ENCODE measurements at places on chromosomes 1 and 21.

DNA sequence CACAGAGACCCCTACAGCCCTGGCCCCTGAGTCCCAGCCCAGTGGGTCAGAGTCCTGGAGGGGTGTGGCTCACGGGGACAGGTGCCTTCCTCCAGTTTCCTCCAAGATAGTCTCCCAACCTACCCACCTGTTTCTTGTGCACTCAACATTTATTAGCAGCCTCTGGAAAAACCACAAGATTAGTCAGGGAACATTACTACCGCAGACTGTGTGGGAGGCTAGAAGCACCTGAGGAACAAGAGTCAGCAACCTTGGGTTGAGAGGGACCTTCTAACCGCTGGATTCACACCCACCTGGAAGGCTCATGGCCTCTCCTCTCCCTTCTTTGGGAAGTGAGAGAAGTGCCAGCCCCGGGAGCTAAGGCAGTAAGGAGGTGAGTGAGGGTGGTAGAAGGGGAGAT lies 22.5 kb upstream of the IKBKE start:
- H3K36me3 ChIP-seq: no peaks in the 10 kb centered on the region
- peaks cover 7% of the 10 kb centered on the region for H3K4me1 ChIP-seq
- no peak overlapping the region for H3K27ac ChIP-seq
- H3K4me3 ChIP-seq: no peak overlapping the region

- no peak for DNase-seq
- H3K27ac ChIP-seq: no peak overlapping the region
- no peaks in the 10 kb centered on the region for H3K27me3 ChIP-seq
- H3K4me3 ChIP-seq: no peak overlapping the region
Measured at GRCh38 chr1:48069662-48070395, 72.6 kb upstream of the TRABD2B start.

GRCh38 chr1:226134170-226135058 lies 52.1 kb downstream of the ACBD3 start:
- no peak overlapping the region for H3K4me3 ChIP-seq
- no peaks in the 10 kb centered on the region for H3K36me3 ChIP-seq
- no peak for DNase-seq
- H3K27me3 ChIP-seq: no peaks in the 10 kb centered on the region

- no peaks in the 10 kb centered on the region for H3K27me3 ChIP-seq
- H3K4me1 ChIP-seq: no peaks in the 10 kb centered on the region
- no peak overlapping the region for H3K4me3 ChIP-seq
Measured at GRCh38 chr1:221667504-221667903, 74.4 kb downstream of the DUSP10 start.

GRCh38 chr1:152109231-152109997 lies 5.8 kb downstream of the TCHH start:
- H3K4me1 ChIP-seq: peaks cover 14% of the 10 kb centered on the region
- DNase-seq: no peak
- H3K4me3 ChIP-seq: peak overlapping the region; percentile 52
- no peak overlapping the region for H3K27ac ChIP-seq
- H3K36me3 ChIP-seq: no peaks in the 10 kb centered on the region
- H3K27me3 ChIP-seq: peaks cover 88% of the 10 kb centered on the region

GRCh38 chr21:41671859-41672542 lies 94.9 kb downstream of the RIPK4 start:
- no peaks in the 10 kb centered on the region for H3K4me1 ChIP-seq
- H3K27ac ChIP-seq: no peak overlapping the region
- no peaks in the 10 kb centered on the region for H3K36me3 ChIP-seq
- no peak overlapping the region for H3K4me3 ChIP-seq
- DNase-seq: no peak

DNA sequence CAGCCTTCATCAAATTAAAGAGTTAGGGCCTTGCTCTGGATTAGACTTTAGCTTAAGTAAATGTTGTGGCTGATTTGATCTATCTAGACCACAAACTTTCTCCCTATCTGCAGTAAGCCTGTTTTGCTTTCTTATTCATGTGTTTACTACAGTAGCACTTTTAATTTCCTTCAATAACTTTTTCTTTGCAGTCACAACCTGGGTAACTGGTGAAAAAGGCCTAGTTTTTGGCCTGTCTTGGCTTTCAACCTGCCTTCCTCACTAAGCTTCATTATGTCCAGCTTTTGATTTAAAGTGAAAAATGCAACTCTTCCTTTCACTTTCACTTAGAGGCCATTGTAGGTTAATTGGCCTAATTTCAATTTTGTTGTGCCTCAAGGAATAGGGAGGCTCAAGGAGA lies 12.5 kb upstream of the LPGAT1 start:
- no peaks in the 10 kb centered on the region for H3K36me3 ChIP-seq
- DNase-seq: no peak
- H3K4me3 ChIP-seq: no peak overlapping the region
- H3K27ac ChIP-seq: no peak overlapping the region
- H3K27me3 ChIP-seq: no peaks in the 10 kb centered on the region
- peaks cover 3% of the 10 kb centered on the region for H3K4me1 ChIP-seq
